ENCODE measurements at places on chromosomes 7 and 10. TPM values are rescaled to one million over a fixed set of nuclear protein-coding genes. Genes with fewer than 3 reads are reported as not detected.

The ZNF12 gene
- 9.6 TPM for polyA plus RNA-seq

The GOLGA7B gene
- not detected for polyA plus RNA-seq

The TLX1 gene
- polyA plus RNA-seq = not detected

The BEND7 gene
- 3.7 TPM for polyA plus RNA-seq

The LIPN gene
- not detected for polyA plus RNA-seq

The ALDH18A1 gene
- polyA plus RNA-seq = 35.1 TPM

The AS3MT gene
- polyA plus RNA-seq = 7.2 TPM

The TMEM225B gene
- 0.45 TPM for polyA plus RNA-seq

The SFTPA1 gene
- polyA plus RNA-seq = not detected

All from GM23338 (cell line).